NCI-H460 (cell line): ENCODE measurements at places on chromosomes 5 and 9. TPM values are rescaled to one million over a fixed set of nuclear protein-coding genes. Genes with fewer than 3 reads are reported as not detected.

The WDR31 gene
- 1.5 and 1.7 TPM in 2 replicates for total RNA-seq

The KCNIP1 gene
- total RNA-seq: not detected in 2 replicates

DNA sequence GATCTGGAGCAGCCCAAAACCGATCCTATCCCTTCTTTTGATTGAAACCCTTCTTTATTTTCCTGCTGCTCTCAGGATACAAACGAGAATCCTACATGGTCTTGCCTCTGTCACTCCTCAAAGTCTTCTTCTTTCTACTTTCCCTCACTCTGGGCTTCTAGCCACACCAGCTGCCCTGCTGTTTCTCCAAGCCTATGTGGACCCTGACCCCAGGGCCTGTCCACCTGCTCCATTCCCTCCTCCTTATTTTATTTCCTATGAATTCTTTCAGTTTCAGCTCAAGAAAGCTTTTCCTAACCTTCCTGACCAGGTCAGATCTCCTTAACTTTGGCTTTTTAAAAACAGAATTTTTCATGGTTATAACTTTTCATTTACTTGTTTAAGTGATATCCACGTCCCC is 141.0 kb downstream of the ARHGAP26 start:
- no peak for DNase-seq

The LIFR gene
- total RNA-seq: 62.4 and 67.3 TPM in 2 replicates

DNA sequence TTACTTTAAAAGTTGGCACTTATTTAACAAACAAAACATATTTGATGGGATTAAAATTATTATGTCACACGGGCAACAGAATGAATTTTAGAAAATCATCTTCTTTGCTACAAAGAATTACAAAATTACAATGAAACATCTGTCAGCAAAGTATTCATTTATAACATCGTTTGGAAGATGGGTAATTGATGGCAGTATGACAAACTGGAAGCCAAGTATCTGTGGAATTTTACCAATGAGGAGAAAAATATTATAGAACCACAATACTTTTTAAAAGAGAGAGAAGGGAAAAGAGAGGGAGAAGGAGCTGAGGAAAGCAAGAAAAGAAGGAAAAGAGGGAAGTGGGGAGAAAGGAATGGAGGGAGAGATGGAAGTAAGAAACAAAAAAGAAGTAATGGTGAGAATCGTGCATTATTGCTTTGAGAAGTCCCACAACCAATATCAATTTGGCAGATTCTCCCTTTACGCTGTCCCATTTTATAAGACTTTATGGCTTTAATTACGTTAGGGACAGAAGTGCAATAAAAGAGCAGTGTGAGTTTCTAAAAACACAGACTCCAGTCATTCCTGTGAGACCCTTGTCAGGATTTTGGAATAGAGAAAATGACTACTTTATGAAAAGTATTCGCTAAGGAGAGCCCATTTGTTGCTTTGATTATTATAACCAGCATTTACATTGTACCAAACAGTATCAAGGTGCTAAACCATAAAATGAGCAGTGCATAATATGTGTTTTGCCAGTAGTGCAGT is 76.7 kb downstream of the LURAP1L start:
- DNase-seq: no peak

- DNase-seq: no peak
Measured at GRCh38 chr5:175448276-175448675, 4.3 kb upstream of the DRD1 start.
